ENCODE measurements at places on chromosomes 7 and 10.
A peak's percentile ranks its signal among the peaks of the same experiment; 100 is the strongest.

DNA sequence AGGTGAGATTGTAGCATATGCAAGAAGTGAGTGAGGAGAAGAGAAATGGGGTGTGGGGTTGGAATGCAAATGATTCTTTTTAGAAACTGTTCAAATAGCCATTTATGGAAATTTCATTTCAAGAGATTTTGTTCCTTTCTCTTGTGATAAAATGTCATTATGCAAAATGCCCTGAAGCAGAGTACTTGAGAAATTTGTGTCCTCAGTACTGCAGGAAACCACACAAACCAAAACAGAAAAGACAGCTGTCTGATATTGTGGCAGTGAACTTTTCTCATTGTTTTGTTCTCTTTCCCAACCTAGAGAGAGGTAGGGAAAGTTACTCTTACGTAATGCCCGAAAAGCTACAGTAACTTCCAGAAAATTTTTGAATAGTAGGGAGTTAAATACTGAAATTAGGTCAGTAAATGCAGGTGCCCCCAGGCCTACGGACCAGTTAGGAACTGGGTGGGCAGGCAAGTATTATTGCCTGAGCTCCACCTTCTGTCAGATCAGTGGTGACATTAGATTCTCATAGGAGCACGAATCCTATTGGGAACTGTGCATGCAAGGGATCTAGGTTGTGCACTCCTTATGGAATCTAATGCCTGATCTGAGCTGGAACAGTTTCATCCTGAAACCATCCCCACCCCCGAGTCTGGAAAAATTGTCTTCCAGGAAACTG, 34.0 kb downstream of the DLD start:
- DNase-seq: no peak

GRCh38 chr7:26078437-26079336, 73.3 kb upstream of the NFE2L3 start:
- peak; percentile 75 for DNase-seq

DNA sequence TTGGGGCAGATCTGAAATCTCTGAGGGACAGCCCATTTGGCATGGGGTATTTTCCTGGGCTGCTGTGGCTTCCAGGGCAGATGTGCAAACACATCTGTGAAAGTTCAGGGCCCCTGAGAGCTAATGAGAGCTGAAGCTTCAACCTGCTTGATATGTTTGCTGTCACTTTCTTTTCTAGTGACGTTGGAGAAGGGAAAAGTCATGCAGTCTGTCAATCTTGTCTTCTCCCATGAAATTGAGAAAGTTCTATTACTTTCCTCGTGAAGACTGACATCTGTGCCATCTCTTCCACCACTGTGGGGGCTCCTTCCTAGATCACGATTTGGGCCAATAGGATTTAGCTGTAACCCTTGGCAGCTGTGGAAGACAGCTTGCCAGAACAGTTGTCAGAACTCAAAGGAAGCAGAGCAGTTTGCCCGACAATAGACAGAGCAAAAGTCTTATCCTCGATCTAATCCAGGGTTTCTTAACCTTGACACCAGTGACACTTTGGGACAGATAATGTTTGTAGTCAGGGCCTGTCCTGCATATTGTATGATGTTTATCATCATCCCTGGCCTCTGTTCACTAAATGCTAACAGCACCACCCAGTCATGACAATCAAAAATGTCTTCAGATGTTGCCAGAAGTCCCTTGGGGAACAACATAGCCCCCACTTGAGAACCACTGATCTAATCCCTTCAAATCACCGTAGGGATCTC, 586.5 kb downstream of the LRMDA start:
- DNase-seq: no peak

DNA sequence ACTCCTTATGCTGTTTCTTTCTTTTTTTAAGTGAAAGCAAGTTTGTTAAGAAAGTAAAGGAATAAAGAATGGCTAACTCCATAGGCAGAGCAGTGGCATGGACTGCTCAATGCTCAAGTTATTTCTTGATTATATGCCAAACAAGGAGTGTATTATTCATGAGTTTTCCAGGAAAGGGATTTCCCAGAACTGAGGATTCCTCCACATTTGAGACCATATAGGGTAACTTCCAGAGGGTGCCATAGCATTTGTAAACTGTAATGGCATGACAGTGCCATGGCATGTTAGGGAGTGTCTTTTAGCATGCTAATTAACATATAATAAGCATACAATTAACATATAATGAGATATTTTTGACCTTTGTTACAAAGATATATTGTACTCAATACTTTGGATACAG, 1034.5 kb upstream of the PHF14 start:
- DNase-seq: no peak

DNA sequence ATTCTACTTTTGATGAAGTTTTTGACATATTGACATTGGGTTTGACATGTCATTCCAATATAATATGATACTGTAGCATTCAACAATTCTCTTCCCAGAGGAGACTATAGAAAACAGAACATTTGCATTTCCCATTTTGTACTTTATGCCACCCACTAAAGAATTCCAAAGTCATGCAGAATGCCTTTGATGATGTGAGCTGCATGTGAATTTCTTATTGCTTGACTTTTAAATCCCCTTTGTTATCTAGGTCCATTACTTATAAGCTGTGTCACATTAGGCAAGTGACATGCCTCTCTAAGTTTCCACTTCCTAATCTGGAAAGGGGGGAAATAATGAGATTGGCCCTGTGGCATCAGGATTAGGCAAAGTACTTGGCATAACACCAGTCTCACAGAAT, 436.7 kb downstream of the AUTS2 start:
- DNase-seq: no peak

- no peak for DNase-seq
Measured at GRCh38 chr10:30062582-30062981, 3.2 kb upstream of the JCAD start.

GRCh38 chr10:10699427-10699826, 318.2 kb upstream of the CELF2 start:
- DNase-seq: no peak

DNA sequence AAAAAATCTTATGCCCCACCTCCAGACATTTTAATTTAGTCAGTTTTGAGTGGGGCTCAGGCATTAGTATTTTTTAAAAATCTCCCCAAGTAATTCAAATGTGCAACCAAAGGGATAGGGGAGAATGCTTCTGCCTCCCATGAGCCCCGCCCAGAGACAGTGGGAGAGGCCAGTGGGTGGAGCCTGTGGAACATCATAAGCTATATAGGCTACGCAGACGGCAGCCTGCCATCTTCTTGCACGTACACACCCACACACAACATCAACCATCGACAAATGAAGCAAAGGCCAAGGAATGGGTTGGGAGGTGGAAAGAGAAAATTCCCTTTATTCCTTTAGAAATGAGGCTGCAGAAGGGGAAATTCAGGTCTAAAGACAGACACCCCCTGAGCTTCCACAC, 25.2 kb downstream of the CREB3L2 start:
- no peak for DNase-seq

- DNase-seq: no peak
Measured at GRCh38 chr7:43749383-43749940, 9.0 kb upstream of the BLVRA start.

DNA sequence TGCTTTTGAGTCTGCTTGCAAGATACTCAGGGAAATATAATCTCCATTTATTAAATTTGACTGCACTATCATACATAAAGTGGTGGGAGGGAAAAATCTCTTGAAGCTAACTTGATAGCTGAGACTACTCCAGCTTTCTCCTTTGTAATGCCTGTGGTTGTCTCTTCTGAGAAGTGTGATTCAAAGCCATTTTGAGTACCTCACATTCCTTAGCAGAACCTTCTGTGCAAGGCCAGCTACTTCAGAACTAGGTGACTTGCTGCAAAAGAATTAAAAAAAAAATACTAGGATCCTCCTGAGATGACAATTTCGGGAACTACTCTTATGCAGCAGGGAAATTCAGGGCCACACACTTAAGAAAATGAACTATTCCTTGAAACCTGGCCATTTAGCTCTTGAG, 294.8 kb downstream of the MDFIC start:
- DNase-seq: no peak

DNA sequence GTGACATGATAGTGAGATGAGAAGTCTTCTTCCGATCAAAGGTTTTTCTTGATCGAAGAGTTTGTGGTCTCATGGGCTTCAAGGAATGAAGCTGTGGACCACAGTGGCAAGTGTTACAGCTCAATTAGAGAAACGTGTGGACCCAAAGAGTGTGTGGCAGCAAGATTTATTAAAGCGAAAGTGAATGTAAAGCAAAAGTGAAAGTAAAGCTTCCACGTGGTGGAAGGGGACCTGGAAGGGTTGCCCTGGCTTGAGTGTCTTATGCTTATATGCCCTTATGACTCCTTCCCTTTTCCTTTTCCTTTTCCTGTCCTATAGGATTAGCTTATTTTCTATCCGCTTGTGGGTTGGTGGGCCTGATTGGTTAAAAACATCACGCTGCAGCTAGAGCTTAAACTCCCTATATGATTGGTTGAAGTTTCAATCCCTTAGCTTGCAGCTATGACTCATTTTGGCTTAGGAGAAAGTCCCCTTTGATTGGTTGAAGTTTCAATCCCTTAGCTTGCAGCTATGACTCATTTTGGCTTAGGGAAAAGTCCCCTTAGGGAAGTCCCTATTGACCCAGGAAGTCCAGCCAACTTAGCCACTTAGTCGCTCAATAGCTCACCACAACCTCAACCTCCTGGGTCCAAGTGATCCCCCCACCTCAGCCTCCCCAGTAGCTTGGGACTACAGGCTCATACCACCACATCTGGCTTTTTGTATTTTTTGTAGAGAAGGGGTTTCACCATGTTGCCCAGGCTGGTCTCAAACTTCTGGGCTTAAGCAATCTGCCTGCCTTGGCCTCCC, 34.7 kb downstream of the MRPS24 start:
- no peak for DNase-seq

DNA sequence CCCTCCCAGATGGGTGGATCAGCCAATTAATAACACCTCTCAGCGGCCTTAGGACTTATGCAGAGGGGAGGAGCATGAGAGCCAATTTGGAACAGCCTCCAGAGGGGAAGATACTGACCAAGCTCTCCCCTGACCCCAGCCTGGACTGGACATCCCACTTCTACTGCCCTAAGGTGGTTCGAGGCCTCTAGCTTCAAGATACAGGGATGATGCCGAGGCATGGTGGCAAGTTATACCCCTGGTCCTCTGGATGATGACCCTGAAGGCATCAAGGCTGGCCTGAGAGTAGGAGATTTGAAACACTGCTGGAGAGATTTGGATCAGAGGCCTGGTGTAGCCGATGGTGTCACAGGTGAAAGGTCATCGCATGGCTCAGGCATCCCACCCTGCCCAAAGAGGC, 3.2 kb downstream of the CDH23 start:
- no peak for DNase-seq

DNA sequence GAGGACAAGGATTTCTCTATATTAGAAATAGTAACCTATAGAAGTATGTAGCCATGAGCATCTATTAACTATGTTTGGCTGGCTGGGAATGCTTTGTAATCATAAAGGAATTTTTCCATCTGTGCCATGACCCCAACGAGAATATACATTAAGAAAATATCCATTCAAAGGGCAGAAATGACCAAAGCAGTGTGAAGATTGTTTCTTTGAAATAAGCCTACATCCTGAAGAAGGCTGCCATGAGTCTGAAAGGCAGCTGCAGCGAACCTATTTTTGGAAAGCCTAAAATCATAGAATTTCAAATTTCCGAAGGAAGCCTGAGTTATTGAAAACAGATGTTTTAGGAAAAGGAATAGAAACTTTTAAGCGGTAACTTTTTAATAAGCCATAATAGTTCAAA, 244.2 kb upstream of the FOXK1 start:
- DNase-seq: no peak

GRCh38 chr10:7811000-7811399, 7.3 kb upstream of the TAF3 start:
- no peak for DNase-seq

GRCh38 chr10:4035599-4035945, 250.6 kb upstream of the KLF6 start:
- no peak for DNase-seq

DNA sequence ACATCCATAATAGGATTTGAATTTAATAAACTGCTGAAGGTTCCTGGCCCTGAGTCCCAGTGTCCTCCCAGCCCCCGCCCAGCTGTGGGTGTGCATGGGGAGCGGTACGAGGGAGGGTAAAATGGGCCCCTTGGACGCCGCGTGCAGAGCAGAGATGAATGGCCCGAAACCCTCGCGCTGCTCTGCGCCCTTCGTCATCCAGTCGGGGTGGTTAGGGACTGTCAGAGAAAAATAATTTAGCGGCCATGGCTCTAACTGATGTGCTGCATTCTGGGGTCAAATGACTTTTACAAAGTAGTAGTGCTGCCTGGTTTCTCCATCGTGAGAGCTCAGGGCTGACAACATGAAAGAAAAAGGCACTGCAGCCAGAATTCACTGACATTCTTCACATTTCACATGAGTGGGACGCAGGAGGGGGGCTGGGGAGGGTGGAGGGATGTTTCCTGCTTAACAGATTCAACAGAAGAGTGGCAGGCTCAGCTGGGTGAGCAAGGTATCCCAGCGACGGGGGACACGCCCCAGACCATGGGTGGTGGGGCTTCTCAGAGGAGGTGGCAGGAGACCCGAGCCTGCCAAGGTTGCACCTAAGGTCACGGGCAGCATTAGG, 304.5 kb downstream of the WDR37 start:
- DNase-seq: no peak

DNA sequence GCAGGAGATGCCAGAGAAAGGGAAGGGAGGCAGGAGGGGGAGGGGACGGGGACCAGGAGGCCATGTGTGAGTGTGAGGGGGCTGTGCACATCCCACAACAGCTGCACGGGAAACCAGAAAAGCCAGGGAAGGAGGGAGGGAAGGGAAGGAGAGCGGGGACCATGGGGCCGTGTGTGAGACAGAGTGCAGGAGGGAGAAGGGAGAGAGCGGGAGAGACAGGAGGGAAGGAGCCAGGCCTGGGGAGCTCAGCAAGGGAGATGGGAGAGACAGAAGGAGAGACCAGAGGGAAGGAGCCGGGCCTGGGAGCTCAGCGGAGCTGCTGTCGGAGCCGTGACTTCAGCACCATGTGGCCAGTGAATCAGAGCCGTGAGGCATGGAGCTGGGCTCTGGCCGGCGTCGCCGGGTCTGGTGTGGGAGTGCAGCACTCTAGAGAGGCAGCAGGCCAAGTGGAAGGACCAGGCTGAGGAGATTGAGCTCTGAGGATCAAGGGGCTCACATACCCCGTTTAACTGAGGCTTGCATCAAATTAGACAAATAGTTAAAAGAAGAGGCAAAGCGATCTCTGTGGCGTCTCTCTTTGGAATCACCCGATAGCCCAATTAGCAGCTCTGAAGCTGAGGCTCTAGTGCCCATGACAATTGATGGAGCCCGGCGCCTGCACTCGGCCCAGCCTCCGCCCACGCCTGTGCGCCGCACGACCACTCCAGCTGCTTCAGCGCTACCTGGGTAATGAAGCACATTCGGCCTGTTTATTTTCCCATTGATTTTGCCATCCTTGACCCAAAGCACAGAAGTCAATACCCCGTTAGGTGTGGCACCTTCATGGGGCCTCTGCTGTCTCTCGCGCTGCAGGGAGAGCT, 150.4 kb downstream of the MAD1L1 start:
- no peak for DNase-seq
